ENCODE measurements at places on chromosomes 7 and 10. TPM values are rescaled to one million over a fixed set of nuclear protein-coding genes. Genes with fewer than 3 reads are reported as not detected.

DNA sequence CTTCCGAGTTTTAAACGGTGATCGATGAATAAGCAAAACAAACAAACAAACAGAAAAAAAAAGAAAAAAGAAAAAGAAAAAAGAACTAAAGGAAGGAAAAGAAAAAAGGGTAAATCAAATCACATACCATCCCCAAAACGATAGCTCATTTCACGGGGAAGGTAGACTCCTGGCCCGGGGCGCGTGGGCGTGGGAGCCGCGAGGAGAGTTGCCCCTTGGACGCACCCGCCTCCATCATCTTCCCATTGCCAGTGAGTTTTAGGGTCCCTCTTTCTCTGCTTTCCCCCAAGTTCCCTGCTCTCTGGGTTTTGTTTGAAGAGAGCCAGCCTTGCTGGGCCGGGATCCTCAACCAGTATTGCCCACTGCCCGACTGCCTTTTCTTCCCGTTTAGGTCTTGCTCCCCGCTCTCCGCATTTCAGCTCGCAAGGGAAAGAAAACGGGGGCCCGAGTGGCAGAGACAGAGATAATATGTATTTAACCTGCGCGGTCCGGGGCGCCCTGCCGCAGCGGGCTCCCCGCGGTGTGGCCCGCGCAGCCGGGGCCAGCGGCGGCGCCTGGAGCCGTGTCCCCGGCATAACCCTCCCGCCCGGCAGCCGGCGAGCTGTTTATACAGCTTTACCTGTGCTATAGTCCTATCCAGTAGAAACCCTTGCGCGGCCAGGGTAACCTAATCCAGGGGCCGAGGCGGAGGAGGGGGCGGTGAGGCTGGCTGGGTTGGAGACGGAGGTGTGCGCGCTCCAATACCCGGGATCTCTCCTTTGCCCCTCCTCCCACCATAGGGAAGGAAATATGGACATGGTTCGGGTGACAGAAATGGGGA, 5.2 kb upstream of the GATA3 start:
- no peak overlapping the region for H3K27ac ChIP-seq
- H3K4me1 ChIP-seq, result peaks cover 31% of the 10 kb centered on the region
- H3K36me3 ChIP-seq, result no peaks in the 10 kb centered on the region
- H3K27me3 ChIP-seq, result peaks cover 99% of the 10 kb centered on the region

The PRKG1 gene
- 15.2 TPM for total RNA-seq

- DNase-seq, result no peak
- H3K27ac ChIP-seq, result no peak overlapping the region
- no peaks in the 10 kb centered on the region for H3K36me3 ChIP-seq
- H3K27me3 ChIP-seq, result peaks cover 1% of the 10 kb centered on the region
Measured at GRCh38 chr7:24038993-24039392, 245.0 kb upstream of the NPY start.

- H3K27ac ChIP-seq, result no peak overlapping the region
- peaks cover 4% of the 10 kb centered on the region for H3K4me1 ChIP-seq
- no peak overlapping the region for H3K4me3 ChIP-seq
- no peaks in the 10 kb centered on the region for H3K27me3 ChIP-seq
- no peaks in the 10 kb centered on the region for H3K36me3 ChIP-seq
Measured at GRCh38 chr7:140200061-140200989, 23.5 kb upstream of the KDM7A start.

The GBX1 gene
- total RNA-seq, result not detected

GRCh38 chr10:49759787-49760551, 2.2 kb downstream of the OGDHL start:
- H3K4me1 ChIP-seq, result no peaks in the 10 kb centered on the region
- no peak overlapping the region for H3K4me3 ChIP-seq
- no peak overlapping the region for H3K27ac ChIP-seq
- no peaks in the 10 kb centered on the region for H3K27me3 ChIP-seq

DNA sequence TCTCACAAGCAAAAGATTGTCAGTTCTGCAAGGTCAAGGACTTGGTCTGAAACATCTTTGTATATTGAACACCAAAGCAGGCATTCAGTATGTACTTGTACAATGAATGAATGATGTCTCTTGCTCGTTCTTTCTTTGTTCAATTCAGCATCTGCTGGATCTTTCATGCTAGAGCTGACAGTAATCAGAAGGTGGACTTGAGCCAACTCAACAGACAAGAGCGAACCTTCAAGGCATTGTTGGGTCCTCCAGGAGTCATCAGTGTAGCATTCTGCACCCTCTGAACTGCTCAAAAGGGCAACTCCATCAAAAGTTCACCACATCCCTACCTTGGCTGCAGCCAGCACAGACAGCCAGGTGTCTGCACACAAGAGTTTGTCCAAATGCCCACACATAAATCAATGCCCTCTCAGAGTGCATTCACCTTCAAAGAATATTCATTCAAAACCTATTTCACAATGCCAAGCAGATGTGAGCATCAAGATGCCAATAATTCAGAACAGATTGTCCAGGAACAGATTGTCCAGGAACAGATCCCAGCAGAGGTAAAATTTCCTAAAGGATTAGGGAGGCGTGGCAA, 386.7 kb downstream of the CALN1 start:
- no peak for DNase-seq
- no peaks in the 10 kb centered on the region for H3K27me3 ChIP-seq
- H3K27ac ChIP-seq, result no peak overlapping the region
- no peak overlapping the region for H3K4me3 ChIP-seq
- H3K4me1 ChIP-seq, result no peaks in the 10 kb centered on the region

DNA sequence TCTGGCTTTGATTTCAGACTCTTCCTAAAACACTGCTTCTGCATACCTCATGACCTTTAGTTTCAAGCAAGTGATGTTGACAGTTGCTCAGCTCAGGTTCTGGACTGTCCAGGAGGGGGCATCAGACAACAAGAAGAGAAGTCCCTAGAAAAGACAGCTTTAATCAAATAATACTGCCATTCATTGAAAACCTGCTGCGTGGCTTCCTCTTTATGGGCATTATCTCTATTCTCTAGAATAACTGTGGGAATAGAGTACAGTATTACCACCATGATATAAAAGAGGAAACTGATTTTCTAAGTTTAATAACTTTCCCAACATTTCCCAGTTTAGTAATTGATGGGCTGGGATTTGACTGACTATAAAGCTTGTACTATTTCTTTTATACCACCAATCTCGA, 170.4 kb downstream of the SNX13 start:
- H3K4me3 ChIP-seq, result no peak overlapping the region
- peak; percentile 21 for DNase-seq
- H3K4me1 ChIP-seq, result peaks cover 4% of the 10 kb centered on the region
- H3K27me3 ChIP-seq, result no peaks in the 10 kb centered on the region
- no peak overlapping the region for H3K27ac ChIP-seq
- H3K36me3 ChIP-seq, result no peaks in the 10 kb centered on the region

The GLRX3 gene
- total RNA-seq, result 155 TPM

DNA sequence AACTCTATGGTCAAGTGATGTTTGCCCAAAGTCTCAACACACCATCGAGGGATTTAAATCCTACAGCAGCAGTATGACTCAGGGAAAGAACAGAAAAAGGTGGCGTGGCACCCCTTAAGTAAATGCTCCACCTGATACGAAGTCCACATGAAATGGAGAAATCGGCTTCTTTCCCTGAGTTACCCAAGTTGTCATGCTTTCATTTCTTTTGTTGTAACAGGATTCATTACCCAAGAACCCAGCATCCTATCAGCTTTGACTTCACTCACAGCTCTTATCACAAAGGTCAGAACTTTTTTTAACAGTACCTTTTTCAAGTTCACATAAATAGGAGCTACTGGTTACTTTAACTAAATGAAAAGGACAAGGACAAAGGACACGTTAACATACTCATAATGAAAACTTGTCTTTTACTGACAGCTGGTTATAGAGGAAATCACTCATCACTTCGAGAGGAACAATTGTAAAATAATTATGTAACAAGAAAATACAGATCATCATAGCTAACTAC, 219.8 kb upstream of the FRMD4A start:
- H3K36me3 ChIP-seq, result no peaks in the 10 kb centered on the region
- no peak overlapping the region for H3K4me3 ChIP-seq
- no peak overlapping the region for H3K27ac ChIP-seq
- H3K4me1 ChIP-seq, result peaks cover 9% of the 10 kb centered on the region
- no peak for DNase-seq

GRCh38 chr7:157718303-157719007, 381.7 kb downstream of the DNAJB6 start:
- H3K4me3 ChIP-seq, result no peak overlapping the region
- H3K27me3 ChIP-seq, result peaks cover 2% of the 10 kb centered on the region
- no peaks in the 10 kb centered on the region for H3K36me3 ChIP-seq

The SAP25 gene
- total RNA-seq, result 5.8 TPM

DNA sequence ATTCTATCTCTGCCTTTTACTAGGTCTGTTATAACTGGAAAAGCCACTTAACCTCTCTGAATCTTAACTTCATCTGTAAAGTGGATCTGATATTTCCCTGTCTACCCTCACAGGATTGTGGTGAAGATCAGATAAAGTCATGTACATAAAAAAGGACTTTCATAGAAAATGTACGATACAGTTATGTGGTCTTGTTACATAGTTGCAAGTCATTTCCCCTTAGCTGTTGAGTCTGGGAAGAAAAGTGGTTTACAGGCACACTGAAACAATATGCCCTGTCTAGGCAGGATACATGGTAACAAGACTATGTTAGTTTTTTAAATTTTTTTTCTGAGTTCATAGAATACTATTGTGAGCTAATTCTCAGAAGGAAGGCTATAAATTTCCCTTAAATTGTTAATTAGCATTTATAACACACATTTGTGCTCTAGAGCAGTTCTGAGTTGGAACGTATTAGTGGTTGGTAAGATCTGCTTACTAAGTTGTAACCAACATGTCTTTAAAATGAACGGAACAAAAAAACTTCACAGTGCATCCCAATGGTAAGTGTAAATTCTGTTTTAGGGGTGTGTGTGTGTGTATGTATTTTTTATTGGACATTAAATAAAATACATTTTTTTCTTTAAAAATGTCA, 7.1 kb upstream of the GSTO1 start:
- no peak overlapping the region for H3K4me3 ChIP-seq
- no peak for DNase-seq
- no peaks in the 10 kb centered on the region for H3K27me3 ChIP-seq
- no peak overlapping the region for H3K27ac ChIP-seq

The KEL gene
- total RNA-seq, result 1.8 TPM

DNA sequence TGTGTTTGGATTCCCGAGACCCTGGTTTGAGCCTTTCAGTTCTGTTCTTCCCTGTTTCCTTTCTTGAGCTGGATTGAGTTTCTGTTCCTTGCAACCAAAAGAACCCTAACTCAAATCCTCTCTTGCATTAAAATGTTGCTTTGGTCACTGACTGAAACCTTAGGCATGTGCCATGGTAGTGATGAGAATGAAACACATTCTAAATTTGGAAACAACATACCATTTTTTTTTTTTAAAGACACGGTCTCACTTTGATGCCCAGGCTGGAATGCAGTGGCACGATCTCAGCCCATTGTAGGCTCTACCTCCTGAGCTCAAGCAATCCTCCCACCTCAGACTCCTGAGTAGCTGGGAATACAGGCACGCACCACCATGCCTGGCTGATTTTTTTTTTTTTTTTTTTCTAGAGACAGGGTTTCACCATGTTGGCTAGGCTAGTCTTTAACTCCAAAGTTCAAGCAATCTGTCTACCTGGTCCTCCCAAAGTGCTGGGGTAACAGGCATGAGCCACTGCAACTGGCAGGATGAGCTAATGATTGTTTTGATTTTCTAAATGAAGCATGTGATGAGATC, 8.4 kb downstream of the THAP5 start:
- peaks cover 14% of the 10 kb centered on the region for H3K36me3 ChIP-seq
- no peak overlapping the region for H3K27ac ChIP-seq
- no peaks in the 10 kb centered on the region for H3K27me3 ChIP-seq
- no peak for DNase-seq
- H3K4me1 ChIP-seq, result no peaks in the 10 kb centered on the region
- no peak overlapping the region for H3K4me3 ChIP-seq

GRCh38 chr10:73827346-73828089, 16.1 kb upstream of the NDST2 start:
- H3K36me3 ChIP-seq, result no peaks in the 10 kb centered on the region
- H3K4me1 ChIP-seq, result no peaks in the 10 kb centered on the region
- no peak for DNase-seq
- no peak overlapping the region for H3K27ac ChIP-seq

The TRIM4 gene
- total RNA-seq, result 6.6 TPM

The PDZD7 gene
- 0.88 TPM for total RNA-seq

DNA sequence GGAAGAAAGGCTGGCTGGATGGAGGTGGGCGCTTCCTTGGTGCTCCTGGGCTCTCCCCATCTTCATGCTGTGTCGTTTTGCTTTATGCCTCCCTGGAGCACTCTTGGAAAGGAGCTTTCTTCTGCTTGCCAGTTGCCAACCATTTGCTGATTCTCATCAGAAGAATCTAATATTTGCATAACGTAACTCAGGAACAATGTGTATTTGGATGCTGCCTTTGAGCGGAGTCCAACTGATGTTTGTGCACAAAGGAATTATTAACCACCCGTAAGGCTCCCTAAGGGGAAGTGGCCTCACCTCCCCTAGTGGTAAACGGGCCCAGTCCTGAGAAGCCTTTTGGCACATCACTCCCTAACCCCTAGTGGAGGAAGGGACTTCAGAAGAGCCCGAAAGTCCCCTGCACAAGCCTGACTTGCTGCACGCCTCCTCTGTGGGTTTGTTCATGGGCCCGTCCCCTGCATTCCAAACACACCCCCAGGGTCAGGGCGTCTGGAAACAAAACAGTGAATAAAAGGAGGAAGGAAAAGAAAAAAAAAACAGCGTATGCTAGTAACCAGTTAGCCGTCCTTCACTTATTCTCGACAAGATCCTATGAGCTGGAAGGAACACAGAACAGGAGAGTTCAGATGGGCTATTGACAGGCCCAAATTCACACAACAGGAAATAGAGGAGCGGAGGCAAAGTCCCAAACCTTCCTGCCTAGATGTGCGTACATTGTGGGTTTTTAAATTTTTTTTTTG, 602.2 kb downstream of the LRMDA start:
- no peak for DNase-seq
- peaks cover 1% of the 10 kb centered on the region for H3K4me1 ChIP-seq
- no peaks in the 10 kb centered on the region for H3K27me3 ChIP-seq
- H3K36me3 ChIP-seq, result no peaks in the 10 kb centered on the region
- no peak overlapping the region for H3K27ac ChIP-seq
- H3K4me3 ChIP-seq, result no peak overlapping the region

Measured in H1 (cell line).